T-helper 9 cell (primary cell): ENCODE measurements at places on chromosomes 3 and 15.

GRCh38 chr15:98906712-98907083, 100.9 kb downstream of the PGPEP1L start:
- no peak for DNase-seq

- no peak for DNase-seq
Measured at GRCh38 chr3:113222451-113223086, 11.2 kb downstream of the BOC start.

DNA sequence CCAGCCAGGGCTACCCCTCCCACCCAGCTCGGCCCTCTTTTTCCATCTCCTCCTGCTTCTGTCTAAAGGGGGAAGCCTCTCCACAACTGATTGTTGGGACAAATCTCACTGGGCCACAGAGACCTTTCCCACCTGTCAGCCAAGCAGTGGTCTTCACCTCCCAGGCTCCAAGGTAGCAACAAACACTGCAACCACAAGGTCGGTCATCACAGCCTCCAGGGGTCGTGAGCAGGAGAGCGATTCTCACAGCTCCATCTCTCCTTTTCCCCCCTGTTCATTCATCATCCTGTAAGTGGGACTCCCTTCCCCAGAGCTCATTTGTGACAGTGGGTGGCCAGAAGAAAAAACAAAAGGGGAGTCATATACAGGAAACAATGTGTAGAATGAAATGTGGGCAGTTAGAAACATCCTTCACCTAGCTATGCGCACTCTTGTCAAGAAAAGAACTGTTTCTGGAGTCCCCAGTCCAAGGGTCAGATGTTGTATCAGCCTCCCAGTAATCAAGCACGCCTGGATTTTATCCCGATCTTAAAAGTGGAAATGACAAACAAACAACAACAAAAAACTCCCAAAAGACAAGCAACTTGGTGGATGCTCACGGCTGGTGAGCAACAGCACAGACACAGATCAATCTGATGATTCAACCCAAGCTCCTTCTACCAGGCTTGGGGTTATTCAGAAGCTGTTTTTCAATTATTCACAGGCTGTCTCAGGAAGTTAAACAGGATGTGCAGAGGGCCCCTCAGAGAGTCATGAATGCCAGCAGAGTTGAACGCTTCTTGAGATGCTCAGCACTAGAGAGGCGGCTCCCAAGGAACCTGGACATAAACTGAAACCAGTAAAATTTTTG, 22.4 kb downstream of the LYZL4 start:
- no peak for DNase-seq

DNA sequence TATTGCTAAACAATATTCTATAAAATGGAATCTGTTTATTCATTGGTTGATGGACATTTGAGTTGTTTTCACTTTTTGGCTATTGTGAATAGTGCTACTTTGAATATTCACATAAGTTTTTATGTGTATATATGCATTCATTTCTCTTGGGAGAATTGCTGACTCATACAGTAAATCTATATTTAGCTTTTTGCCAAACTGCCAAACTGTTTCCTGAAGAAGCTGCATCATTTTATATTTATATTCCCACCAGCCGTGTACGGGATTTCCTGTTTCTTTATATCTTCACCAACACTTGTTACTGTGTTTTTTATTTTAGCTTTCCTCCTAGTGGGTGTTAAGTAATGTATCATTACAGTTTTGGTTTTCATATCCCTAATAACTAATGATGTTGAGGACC, 12.5 kb upstream of the TCAIM start:
- DNase-seq: no peak

GRCh38 chr3:17626395-17626794, 116.0 kb downstream of the TBC1D5 start:
- DNase-seq: no peak

DNA sequence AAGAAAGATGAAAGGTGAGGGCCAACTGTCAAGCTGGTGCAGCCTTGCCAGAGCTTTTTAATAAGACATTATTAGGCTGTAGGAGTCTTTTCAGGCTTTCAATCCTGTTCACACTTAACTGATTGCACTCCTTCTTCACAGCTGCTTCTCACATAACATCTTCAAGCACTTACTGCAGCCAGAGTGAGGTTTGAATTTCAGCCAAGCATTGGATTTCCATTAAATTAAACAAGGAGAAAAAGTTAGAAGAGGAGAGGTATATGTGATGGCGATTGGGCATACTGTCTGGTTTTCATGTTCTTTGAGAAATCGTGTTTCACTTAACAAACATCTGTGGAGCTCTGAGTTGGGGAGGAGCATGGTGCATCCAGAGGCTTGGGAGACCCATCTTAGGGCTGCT, 392.8 kb upstream of the LRRC3B start:
- no peak for DNase-seq

DNA sequence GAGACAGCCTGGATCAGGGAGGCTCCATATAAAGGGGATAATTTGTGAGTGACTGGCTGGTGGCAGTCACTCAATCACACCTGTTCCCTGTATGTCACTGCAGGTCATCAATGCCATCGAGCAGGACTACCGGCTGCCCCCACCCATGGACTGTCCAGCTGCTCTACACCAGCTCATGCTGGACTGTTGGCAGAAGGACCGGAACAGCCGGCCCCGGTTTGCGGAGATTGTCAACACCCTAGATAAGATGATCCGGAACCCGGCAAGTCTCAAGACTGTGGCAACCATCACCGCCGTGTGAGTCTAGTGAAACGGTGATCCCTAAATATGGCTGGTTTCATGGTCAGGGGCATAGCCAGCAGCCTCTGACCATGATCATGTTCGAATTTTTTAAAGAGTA, 453.2 kb downstream of the EPHB1 start:
- DNase-seq: no peak

DNA sequence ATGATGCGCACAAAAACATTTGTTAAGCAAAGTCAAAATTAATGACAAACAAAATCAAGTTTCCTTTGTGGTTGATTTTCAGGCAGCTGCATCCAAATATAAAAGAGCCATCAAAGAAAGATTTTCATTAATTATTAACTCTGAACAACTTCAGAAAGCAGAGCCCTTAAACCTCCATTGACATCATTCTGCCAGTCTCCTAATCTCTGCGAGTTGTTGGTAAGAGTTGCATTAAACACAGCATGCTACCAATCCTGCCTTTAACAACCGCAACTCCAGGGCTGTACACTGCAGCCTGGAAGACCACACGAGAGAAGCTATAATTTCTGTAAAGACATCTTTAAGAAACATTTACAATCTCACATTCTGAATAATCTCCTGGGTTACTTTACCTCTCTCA, 204.6 kb downstream of the NR2F2 start:
- no peak for DNase-seq

- no peak for DNase-seq
Measured at GRCh38 chr3:87270908-87271700, 5.3 kb downstream of the POU1F1 start.

DNA sequence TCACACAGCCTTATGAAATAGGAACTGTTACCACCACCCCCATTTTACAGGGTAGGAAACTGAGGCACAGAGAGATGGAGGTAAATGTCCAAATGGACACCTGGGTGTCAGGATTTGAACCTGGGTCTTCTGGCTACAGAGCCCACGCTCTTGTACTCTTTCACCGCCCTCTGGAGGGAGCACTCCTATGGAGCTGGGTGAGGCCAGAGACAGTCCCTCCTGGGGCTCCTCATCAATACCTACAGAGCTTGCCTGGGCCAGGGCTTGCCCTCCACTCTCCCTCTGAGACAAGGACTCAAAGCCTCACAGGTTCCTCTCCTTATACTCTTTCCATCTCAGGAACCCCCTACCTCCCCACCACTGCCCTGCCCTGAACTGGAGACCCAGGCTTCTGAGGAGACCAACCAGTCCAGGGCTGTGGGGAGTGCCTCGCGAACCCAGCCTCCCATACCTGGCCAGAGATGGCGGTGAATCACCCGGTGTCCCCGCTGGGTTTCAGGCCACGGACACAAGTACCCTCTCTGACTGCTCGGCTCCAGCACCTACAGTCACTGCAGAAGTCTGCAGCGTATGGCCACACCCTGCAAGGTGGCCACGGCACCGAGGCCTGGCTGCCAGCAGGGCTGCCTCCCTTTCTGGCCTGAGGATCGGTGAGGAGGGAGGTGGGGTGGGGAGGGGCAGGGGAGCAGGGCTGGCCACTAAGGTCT, 22.1 kb upstream of the ATP2B2 start:
- no peak for DNase-seq

DNA sequence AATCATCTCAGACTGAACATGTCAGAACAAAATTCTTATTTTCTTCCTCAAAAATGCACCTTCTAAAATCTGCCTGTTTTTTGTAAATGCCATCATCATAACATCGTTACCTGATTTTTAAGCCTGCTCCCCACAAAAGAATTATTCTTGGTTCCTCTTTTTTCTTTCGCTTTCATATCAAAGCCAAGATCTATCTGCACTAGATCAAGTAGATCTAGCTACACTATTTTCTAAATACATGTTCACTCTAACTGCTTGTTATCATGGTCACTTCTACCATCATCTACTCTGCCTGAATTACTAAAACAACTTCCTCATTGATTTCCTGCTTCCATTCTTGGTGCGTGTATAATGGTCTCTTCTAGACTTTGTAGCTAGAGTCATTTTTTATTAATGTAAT, 217.7 kb downstream of the ARPP21 start:
- DNase-seq: no peak

DNA sequence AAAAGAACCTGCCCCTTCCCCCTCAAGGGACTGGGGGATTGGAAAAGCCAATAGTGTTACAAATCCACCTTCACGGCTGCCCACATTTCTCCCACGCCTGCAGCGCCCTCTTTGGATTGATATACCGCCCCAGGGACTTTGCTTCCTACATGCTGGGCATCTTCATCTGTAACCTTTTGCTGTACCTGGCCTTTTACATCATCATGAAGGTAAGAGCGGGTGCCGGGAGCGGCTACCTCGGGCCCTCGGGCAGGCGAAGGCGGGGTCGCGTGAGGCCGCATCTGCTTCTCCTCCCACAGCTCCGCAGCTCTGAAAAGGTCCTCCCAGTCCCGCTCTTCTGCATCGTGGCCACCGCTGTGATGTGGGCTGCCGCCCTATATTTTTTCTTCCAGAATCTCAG, 73.1 kb downstream of the USF3 start:
- DNase-seq: no peak

- no peak for DNase-seq
Measured at GRCh38 chr3:12301513-12301912, 12.6 kb downstream of the PPARG start.

GRCh38 chr15:31482122-31482922, 155.7 kb downstream of the KLF13 start:
- no peak for DNase-seq

- DNase-seq: no peak
Measured at GRCh38 chr15:86571873-86572272, 492.2 kb downstream of the AGBL1 start.

DNA sequence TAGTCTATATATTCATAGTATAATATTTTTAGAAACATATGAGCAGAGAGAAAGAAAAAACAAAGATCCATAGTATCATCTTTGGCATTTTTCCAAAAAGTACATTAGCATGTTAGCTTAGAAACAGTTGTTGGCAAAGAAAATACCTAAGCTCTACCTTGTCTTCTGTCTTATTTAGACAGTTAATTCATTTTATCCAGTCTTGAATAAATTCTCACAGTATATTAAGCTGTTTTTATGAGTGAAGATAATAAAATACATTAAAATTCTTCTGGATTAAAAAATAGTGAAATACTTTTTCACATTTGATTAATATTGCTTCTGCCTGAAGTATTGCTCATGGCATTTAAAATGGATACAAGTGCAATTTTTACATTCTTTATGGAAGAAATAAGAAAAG, 145.2 kb downstream of the ZIC1 start:
- no peak for DNase-seq

DNA sequence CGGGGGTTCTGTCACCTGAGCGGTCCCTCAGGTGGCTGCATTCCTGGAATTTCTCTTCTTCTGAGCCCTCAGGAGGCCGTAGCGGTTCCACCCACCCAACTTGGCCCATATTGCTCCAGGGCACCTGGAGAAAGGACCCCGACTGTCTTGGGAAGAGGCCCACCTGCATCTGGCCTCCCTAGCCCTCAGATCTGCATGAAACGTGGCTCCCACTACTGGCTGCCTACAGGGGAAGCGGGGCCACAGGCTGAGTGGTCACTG, 9.9 kb upstream of the ANPEP start:
- DNase-seq: no peak

DNA sequence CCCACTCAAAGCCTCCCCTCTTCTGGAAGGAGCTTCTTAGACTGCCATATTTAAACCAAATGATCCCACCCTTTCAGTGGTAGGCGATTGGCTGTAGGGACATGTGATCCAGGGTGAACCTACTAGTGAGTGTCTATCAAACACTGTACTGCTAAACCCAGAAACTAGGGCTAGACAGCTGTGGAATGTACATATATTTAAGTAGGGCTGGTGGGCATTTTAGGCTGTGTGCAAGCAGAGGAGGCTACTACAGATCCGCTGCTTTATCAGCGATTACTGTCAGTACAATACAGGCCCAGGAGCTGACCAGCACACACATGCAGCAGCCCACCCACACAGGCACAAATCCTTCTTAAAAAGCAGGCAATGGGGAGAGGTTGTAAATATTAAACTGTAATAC, 15.4 kb upstream of the LARP6 start:
- no peak for DNase-seq

DNA sequence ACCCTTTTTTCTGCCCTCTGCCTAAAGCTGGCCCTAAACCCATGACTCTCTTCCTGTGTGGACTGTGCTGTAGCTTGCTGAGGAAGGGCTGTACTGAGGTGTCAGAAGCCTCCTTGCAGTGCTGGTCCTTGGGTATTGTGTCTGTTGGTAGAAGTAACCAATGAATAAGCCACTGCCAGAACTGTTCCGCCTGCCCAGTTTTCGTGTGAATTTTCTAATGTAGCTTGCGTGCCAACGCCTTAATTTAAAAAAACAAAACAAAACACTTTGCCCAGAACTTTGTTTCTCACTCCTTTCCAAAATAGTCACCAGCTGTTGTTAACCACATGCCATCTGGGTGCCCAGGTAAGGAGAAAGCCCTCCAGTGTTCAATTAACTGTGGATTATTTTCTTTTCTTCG, 101.9 kb downstream of the KLHL25 start:
- DNase-seq: no peak

- no peak for DNase-seq
Measured at GRCh38 chr3:173916799-173917198, 519.3 kb downstream of the NLGN1 start.

- DNase-seq: no peak
Measured at GRCh38 chr3:184718431-184718830, 6.6 kb upstream of the MAGEF1 start.

DNA sequence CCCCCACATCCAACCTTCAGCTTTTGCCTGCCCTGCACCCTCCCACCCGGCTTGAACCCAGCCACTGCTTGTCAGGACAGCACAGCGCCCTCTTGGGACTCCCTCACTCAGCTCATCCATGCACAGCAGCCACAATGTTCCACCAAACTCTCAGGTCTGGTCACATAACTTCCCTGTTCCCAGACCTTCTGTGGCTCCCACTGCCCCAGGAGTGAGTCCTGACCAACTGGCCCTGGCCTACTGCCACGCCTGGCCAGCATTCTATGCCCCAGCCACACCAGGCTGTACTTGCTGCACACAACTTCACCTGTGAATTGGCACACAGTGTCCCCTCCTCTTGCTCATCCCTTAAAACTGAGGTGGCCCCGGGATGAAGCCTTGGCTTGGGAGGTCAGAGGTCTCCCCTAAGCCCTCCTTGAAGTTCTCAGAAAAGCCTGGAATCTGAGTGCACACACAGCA, 21.0 kb downstream of the PLXNB1 start:
- DNase-seq: no peak
